ENCODE measurements at places on chromosomes 2 and 18.

- DNase-seq, result no peak
Measured at GRCh38 chr2:21939967-21940366, 816.2 kb downstream of the TDRD15 start.

DNA sequence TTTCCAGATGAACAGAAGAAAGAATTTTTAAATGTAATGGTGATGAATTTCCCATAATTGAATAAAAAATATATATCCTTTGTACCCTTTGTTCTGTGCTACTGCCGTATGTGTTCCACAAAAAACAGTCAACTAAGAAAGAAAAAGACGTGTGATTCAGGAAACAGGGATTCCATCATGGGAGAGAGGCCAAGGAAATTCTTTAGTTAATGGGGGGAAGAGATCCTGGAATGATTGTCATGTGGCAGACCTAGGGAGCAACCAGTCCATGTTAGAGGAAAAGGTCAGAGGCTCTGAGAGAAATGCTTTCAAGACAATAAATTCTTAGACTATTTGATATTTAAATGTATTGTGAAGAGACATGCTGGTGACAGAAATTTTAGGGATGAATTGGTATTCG, 76.6 kb downstream of the CPO start:
- DNase-seq, result no peak

DNA sequence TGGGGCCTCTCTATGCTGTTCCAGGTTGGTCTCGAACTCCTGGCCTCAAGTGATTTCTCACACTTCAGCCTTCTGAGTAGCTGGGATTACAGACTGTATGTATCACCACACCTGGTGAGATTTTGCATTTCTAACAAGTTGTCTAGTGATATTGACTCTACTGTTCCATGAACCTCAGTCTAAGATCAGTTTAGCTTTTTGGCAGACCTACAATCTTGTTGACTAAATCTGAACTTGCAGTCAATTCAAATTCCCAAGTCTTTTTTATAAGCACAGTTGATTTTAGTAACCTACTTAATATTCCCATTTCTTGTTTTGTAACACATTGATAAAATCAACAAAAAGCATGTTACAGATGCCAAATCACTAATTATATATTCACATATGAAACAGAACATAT, 266.1 kb upstream of the CYP26B1 start:
- no peak for DNase-seq

GRCh38 chr2:7405861-7406715, 488.9 kb downstream of the RNF144A start:
- no peak for DNase-seq

DNA sequence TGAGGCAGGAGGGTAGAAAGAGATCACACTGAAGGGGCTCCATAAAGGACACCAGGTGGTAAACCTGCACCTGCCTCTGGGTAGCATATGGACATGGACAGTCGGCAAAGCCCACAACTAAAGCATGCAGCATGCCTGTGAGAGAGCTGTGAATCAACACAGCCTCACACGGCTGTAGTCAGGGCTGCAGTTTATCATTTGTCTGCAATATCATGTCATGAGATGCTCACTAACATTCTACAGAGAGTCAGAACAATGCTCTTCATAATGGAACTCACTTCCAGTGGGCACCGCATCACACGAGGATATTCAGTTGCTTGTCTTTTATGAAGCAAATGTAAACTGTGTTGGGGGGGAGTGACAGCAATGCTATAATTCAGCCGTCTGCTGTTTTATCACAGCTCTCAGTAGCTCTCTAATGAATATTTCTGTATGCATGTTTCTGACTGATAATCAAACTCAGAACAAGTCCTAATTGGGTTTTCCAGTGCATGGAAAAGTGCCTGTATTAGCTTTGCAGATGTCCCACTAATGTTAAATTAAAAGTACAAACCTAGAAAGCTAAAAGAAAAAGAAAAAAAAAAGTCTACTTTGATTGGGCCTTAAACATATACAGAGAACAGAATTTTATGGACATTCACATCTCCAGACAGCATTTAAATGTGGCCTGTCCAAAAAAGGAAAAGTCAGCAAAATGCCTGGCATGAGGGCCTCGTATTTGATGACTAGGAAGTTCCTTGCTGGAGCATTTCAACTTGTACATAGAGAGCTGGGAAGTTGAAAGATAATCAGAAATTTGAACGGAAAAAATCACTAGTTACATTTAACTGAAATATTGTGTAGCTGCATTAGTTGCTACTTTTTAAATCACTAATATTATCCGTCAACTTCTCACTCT, 406.1 kb upstream of the SOX11 start:
- DNase-seq, result no peak

- DNase-seq, result no peak
Measured at GRCh38 chr2:220043155-220043989, 415.9 kb downstream of the SLC4A3 start.

DNA sequence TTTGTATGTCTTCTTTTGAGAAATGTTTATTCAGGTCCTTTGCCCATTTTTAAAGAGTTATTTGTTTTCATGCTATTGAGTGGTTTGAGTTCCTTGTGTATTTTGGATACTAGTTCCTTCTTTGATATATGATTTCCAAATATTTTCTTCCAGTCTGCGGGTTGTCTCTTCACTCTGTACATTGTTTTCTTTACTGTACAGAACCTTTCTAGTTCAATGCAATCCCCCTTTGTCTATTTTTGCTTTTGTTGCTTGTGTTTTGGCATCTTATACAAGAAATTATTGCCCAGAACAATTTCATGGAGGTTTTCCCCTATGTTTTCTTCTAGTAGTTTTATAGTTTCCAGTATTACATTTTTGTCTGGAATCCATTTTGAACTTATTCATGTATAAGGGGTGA, 62.5 kb upstream of the ACVR1C start:
- no peak for DNase-seq

DNA sequence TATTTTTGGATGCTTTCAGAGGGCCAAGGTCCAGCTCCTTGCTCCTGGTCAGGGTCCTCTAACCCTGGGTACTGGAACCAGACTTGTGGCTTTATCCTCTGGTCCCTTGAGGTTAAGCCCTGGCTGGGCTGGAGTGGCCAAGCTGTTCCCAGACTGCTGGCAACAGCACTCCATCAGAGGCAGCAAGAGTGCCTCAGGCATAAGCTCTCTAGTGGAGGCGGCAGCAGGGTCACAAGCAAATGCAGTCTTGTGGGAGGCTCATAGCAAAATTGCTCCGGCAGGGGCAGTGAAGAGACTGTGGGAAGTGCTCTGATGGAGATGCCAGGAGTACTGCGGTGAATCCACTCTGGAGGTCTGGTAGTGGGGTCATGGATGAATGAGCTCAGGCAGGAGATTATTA, 128.9 kb upstream of the OTOS start:
- DNase-seq, result no peak

- no peak for DNase-seq
Measured at GRCh38 chr2:202436626-202437025, 60.5 kb downstream of the BMPR2 start.

DNA sequence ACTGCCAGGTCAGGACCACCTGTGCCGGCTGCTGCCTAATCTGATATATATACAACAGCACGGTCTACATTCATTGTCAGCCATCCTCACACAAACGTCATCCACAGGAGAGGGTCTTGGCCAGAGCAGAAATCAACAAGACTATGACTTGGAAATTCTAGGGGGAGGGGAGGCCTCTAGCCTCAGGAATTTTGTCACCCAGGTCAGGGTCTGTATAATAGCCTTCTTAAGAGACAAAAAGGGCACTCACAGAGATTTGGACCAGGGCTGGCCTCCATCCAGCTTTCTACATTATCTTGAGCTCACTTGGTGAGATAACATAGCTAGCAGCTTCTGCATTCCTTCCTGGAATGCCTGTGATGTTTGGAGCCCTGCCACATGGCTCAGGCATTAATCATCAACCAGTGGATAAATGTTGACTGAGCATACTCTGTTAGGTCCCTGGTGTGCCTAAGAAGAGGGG, 50.4 kb upstream of the CTIF start:
- DNase-seq, result no peak

- no peak for DNase-seq
Measured at GRCh38 chr18:59232309-59233016, 12.5 kb downstream of the GRP start.

DNA sequence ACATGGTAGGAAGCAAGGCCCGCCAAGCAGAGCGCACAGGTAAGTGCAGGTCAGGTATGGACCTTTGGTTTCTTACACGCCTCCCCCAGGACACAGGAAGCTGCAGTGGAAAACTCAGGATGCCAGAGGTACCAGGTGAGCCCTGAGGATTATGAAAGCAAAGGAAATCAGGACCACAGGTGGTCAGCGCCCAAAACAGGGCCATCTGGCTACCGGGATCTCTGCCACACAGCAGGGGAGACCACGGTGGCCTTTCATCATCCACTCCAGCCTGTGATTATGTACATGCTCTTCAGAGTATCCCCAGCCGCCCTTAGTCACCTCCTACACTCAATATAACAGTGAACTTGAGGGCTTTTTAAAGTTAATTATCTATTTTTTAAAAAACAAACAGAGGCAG, 125.5 kb upstream of the EPC2 start:
- DNase-seq, result no peak

DNA sequence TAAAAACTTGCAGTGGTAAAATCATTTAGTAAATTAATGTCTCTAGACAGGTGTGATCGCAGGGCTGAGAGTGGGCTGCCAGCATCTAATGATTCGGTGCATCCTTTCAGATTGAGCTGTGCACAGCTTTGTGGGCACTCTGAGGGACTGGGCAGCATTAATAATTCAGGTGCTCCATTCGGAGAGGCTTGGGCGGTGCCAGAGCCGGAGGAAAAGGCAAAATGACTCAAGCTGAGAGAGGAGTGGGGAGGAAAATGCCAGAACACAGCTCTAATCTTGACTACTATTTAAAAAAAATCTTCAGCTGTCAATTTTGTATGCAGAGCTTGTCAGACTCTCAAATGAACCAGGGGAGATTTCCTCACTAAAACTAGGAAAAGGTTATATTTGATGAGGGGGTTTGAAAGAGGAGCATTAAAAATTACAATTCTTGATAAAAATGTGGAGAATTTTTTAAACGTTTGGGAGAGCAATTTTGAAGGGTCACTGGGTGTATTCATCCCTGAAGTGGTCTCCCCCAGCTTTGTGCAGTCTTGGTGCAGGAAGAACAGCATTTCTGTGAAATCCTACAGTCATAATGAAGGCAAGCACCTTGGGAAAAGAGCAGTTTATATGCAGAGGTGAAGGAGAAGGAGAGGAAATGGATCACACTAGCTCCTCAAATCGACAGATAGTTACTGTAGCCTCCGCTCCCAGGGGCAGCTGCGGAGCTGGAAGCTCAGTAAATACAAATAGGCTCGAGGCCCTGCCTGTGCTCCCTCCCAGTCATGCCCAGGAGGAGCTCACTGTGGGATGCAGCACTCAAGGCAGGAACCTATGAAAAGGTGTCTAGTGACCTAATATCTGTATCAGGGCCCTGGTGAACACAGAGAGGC, 535.4 kb upstream of the RAB6C start:
- DNase-seq, result no peak

DNA sequence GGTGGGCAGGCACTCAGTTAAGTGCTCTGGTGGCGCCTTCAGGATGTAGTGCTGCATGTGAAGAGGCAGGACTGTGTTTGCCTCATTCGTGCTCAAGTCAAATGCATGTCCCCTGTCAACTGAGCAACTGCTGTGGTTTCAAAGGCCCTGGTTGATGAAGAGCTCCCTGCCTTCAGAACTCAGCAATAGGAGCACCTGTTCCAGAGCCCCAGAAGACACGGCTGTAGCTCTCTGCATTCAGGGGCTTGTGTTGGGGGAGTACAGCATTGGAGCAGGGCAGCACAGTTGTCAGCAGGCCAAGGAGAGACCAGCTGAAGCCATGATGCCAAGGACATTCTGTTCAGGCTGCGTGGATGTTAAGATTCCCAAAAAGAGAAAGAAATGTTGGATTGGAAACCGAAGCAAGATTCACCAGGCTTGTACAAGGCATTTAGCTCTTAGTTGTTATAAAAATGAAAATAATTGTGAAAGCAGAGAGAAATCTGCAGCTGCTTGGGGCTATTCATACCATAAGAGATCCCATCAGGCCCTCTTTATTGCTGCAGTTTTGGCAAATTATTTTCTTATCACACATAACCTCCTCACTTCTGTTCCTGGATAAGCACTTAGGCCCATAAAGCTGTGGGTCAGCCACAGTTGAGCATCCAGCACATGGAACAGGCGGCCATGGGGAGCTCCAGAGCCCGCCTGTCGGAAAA, 252.4 kb upstream of the ZNF521 start:
- no peak for DNase-seq

DNA sequence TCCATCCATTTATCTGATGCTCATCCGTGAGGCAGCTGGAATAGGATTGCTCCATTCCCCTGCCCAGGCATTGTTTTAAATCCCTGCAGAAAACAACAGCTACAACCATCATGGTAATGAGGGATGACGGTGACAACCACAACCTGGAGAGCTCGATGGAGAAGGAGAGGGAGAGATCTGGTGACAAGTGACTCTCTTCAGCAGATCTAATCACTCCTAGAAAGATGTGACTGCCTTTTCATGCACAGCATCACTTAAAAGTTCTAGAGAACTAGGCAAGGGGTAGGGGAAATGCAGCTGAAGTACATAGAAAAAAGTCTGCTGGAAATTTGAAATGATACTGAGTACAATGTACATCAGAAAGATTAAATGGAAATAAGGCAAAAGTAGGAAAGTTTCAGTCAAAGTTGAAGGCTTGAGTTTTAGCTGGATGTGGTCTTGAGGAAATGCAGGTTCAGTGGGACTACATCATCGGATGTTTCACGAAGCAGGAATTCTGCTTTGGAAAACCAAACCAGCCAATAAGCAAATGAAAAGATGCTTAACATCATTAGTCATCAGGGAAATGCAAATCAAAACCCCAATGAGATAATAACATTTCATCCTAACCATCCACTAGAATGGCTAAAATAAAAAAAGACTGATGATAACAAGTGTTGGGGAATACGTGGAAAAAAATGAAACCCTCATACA, 6.8 kb upstream of the ARHGAP25 start:
- DNase-seq, result no peak

GRCh38 chr2:19864381-19864780, 37.4 kb downstream of the TTC32 start:
- DNase-seq, result no peak

- DNase-seq, result no peak
Measured at GRCh38 chr2:169258045-169258601, 104.2 kb downstream of the LRP2 start.

GRCh38 chr2:37631292-37631691, 40.1 kb downstream of the CDC42EP3 start:
- DNase-seq, result no peak

DNA sequence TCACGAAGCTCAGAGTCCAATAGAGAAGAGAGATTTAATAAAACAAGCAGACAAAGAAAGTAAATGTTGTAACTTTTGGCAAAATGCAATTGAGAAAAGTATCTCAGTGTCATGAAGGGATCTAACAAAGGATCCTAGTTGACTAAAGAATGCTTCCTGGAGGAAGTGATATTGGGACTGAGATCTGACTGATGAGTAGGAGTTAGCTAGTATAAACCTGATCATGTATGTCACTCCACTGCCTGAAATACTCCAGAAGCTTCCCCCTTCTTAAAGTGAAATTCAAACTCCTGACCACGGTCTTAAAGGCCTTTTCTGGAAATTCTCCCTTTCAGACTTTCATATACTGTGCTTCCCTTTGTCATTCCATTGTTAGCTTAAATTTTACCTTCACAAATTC, 1102.4 kb upstream of the ZEB2 start:
- no peak for DNase-seq

GRCh38 chr2:64017811-64018700, 1.2 kb downstream of the VPS54 start:
- DNase-seq, result no peak

- DNase-seq, result no peak
Measured at GRCh38 chr18:1774261-1774660, 797.0 kb downstream of the METTL4 start.

- DNase-seq, result no peak
Measured at GRCh38 chr2:74471332-74472065, 981 bp downstream of the MRPL53 start.

- DNase-seq, result no peak
Measured at GRCh38 chr2:217125014-217125413, 265.1 kb upstream of the TNP1 start.

All from hypothalamus (tissue), 51 donors.